ENCODE measurements at places on chromosomes 4 and X. TPM values are rescaled to one million over a fixed set of nuclear protein-coding genes. Genes with fewer than 3 reads are reported as not detected.

- no peak for DNase-seq
Observed at GRCh38 chrX:134664202-134664601, 5.9 kb upstream of the PLAC1 start.

DNA sequence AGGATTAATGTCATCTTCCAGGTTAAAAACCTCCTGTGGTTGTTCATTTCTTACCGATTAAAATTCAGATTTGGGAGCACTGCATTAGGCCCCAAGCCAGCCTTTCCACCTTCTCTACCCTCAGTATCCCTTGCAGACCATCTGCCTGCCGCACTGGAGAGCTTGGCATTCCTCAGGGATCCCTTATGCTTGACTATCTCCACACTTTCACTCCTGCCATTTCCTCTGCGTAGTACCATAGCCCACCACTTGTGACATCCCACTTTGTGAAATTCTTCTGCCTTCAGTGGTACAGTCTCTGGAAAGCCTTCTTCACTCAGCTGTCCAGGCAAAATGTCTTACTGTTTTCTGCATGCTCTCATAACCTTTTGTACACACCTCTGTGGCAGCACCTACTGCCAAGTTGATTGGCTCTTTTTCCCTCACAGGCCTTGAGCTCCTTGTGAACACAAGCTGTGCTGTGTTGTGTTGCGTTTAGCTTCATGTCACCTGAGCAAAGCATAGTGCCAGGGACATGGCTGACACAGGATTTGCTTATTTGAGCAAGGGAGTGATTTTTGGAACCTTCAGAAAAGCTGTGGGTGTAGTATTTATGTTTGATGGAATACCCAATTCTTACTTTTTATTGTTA is 156.4 kb downstream of the ARX start:
- DNase-seq, result no peak

DNA sequence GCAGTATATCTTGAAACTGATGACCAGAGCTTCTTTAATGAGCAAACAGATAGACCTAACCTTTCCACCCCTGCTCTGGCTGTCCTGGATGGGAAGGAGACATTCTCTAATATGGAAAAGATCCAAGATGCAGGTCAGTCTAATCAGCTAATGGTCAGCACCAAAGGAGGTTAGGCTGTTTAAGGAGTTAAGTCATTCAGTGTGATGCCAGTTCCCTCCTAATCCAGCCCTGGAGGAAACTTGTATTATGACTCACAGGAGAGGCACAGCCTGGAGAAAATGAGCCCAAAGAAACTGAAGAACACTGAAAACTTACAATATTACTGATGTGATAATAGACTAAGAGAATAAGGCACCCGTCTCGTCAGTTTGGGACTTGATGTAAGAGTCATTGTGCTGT is 323.0 kb downstream of the HNRNPD start:
- DNase-seq, result no peak

- DNase-seq, result no peak
Observed at GRCh38 chr4:94759767-94760211, 2.0 kb downstream of the BMPR1B start.

MAGEE1 gene
- 2.0 TPM for total RNA-seq

All from activated CD4-positive, alpha-beta T cell treated with anti-CD3 and anti-CD28 coated beads, Interleukin-2, amount 10 ng/mL, durations not matched to agents 24 days and 14 days (primary cell).